ENCODE measurements at places on chromosomes 16 and 17. TPM values are rescaled to one million over a fixed set of nuclear protein-coding genes. Genes with fewer than 3 reads are reported as not detected.
A peak's percentile ranks its signal among the peaks of the same experiment; 100 is the strongest.

Gene CES5A
- total RNA-seq, result not detected

Gene ZFHX3
- 1.5 TPM for total RNA-seq

DNA sequence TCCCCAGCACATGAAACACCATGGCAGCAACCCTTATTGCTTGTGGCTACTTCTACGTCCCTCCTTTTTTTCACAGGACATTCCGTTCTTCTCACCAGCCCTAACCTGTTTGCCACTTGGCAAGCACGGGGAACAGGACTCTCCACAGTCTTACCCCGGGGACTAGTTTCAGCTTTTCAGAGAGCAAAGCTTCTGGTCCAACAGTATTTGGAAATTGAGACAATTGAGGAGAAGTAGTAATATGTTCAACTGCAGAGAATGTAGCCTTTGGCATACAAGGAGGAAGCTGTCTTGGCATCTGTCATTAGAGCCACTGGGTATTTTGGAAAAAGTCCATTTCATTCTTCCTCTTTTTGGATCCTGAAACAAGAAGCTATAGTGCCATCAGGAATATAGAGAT, 65.7 kb downstream of the MAP2K6 start:
- DNase-seq, result no peak

GRCh38 chr17:66493283-66494019, 191.0 kb downstream of the PRKCA start:
- no peak for DNase-seq

GRCh38 chr16:70568601-70569237, 45.1 kb downstream of the SF3B3 start:
- DNase-seq, result no peak

DNA sequence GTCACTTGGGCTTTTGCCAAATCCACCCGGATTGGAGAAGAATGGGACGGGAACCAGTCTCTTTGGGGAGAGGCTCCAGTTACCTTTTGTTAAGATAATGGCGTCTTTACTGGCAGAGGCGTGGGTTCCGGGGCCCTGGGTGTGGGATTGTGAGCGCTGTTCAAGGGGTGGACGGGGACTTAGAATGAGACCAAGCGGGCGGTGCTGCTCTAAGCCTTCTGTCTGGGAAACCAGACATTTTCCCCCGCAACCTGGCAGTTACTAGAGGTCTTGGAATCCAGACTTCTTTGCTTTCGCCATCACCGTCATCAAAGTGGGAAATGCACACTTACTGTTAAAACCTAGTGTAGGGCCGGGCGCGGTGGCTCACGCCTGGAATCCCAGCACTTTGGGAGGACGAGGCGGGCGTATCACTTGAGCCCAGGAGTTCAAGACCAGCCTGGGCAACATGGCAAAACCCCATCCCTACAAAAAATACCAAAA, 706 bp downstream of the TEN1 start:
- no peak for DNase-seq

- DNase-seq, result peak; percentile 56
Measured at GRCh38 chr16:970386-970765, 408 bp downstream of the LMF1 start.

DNA sequence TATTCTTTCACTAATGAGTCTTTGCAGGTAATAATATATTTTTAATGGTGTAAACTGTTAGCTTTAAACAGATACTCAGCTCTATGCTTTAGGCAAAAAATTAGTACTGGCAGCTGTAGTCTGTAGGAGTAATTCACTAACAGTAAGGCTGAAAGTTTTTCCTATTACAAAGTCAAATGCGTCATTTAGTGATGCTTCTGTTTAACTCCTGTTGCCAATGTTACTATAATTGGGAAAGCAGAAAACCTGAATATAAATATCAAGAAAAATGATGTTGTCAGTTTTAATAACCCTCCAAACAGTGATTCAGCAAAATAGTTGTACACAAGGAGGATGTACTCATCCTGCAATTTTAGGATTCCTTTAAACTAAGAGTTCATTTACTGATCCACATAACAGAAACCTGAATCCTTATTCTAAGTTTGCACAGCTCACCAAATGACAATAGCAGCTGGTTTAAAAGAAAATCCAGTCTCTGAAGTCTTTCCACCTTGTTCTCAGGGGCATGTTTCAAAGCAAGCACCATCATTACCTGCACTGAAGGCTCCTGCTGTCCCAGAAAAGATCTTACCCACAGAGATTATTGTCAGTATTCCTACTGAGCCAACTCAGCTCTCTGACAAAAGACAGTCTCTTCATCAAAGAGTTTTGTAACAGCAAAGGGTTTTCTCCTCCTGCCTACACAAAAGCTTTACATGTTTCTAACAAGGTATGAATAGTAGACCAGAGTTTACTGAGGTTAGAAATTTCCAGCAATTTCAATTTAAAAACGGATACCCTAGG, 4.2 kb downstream of the CDR2 start:
- peak; percentile 18 for DNase-seq

Gene MARVELD3
- total RNA-seq, result 2.0 TPM

Gene OR1A1
- total RNA-seq, result not detected

Gene ZP2
- total RNA-seq, result not detected

DNA sequence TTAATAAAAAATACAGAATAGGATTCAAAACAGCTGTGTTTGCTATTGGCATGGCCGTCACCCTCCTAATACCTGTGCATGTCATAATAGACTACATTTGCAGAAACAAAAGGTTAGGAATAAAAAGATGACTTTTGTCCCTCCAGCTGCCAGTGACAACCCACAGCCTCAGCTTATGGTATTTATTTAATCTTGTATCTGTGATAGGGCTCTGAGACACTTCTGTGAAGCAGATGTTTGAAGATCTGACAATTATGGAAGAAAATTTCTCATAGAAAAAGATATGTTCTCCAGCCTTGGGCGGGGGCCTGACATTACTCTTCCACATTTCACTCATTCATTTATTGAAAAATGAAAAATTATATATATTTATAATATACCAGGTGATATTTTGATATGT, 62.2 kb downstream of the PITPNC1 start:
- no peak for DNase-seq

Gene CARD14
- 0.60 TPM for total RNA-seq

DNA sequence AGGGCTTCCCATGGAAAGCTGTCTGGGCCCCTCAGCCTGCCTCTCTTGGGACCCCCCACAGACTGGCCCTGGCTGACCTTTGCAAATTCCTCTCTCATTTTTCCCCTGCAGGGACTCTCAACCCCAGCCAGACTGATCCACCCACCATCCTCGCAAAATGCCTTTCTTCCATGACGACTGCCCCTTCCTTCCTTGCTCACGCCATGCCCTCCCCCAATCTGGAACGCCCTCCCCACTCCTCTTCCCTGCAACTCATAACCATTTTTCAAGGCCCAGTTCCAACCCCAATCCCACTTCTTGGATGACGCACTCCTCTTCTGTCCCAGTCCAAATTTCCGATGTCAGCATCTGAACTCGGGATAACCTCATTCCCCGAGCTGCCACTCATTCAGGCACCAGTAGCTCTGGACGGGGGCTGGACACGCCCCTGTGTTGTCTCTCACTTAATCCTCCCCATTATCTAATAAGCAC, 1.3 kb upstream of the DNAI2 start:
- peak; percentile 63 for DNase-seq

GRCh38 chr17:14513835-14514234, 213.0 kb downstream of the HS3ST3B1 start:
- DNase-seq, result peak; percentile 25

Gene KRTAP1-3
- total RNA-seq, result not detected

- no peak for DNase-seq
Measured at GRCh38 chr16:9177861-9178260, 86.4 kb downstream of the HAPSTR1 start.

Gene SLC38A8
- total RNA-seq, result not detected

DNA sequence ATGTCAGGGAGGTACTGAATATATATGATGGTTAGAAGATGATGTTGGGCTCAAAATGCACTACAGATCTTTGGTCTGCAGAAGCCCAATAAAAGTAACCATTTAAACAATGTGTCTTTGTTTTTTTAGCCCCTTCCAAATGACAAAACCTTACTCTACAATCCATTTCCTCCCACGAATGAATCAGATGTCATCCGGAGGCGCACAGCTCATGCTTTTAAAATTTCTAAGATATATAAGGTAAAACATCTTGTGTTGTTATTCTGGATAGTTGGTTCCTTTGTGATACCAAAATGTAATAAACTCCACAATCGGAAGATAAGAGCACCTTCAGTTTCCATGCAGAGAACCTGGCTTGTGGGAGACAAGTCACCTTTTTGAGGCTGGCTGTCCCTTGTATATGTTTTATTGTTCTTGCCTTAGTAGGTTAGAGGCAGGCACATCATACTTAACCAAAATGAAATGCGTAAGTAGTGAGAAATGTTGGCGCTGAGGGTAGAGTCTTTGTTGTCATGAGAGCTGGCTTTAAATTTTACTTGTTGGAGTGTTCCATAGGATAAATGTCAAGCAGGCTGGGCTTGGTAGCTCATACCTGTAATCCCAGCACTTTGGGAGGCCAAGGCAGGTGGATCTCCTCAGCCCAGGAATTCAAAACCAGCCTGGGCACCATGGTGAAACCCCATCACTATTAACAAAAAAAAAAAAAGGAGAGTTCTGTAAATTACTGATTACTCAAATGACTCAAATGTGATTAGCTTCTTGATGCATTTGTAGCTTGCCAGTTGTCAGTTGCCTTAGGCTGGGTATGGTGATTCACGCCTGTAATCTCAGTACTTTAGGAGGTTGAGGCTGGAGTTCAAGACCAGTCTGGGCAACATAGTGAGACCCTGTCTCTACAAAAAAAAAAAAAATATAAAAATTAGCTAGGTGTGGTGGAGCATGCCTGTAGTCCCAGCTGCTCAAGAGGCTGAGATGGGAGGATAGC, 19.7 kb upstream of the SNTB2 start:
- DNase-seq, result no peak

- DNase-seq, result peak; percentile 93
Measured at GRCh38 chr17:45740553-45741330, 43.4 kb upstream of the CRHR1 start.

- peak; percentile 87 for DNase-seq
Measured at GRCh38 chr16:1871974-1872635, at the start of gene MEIOB. TSS of gene MEIOB (minus strand) at chr16:1872164. CDS start at chr16:1868175, 3,989 bp downstream.

Gene KRTAP3-1
- total RNA-seq, result not detected

Gene SPHK1
- total RNA-seq, result 1.3 TPM

DNA sequence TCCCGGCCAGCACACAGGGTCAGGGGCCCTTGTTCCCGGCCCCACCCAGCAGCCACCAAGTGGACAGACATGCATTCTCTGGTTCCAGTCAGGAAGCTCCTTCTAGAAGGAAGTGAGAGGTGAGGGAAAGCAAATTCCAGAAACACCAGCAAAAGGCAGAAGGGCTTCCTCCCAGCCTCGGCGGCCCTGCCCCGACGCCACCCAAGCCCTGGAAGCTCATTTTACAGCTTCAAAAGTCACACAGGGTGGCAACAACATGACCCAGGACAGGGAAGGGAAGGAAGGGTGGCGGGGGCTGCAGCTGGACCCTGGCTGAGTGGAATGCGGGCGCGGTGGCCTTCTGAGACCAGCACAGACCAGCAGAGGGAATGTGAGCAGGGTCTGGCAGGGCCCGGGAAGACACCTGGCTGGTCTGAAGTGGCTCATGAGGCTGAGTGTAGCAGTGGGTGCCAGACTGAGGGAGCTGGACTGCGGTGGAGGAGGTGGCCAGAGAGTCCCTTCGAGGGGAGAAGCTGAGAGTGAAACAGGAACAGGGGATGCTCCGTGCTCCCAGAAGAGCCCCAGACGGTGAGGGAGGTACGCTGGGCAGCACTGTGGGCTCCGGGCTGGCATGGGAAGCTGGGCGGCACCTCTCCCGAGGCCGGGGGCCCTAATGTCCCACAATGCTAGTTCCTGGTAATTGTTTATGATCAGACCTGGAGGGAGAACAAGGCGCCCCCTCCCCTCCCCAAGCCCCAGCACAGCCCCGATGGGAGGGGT, 1.9 kb upstream of the UNC13D start:
- no peak for DNase-seq

DNA sequence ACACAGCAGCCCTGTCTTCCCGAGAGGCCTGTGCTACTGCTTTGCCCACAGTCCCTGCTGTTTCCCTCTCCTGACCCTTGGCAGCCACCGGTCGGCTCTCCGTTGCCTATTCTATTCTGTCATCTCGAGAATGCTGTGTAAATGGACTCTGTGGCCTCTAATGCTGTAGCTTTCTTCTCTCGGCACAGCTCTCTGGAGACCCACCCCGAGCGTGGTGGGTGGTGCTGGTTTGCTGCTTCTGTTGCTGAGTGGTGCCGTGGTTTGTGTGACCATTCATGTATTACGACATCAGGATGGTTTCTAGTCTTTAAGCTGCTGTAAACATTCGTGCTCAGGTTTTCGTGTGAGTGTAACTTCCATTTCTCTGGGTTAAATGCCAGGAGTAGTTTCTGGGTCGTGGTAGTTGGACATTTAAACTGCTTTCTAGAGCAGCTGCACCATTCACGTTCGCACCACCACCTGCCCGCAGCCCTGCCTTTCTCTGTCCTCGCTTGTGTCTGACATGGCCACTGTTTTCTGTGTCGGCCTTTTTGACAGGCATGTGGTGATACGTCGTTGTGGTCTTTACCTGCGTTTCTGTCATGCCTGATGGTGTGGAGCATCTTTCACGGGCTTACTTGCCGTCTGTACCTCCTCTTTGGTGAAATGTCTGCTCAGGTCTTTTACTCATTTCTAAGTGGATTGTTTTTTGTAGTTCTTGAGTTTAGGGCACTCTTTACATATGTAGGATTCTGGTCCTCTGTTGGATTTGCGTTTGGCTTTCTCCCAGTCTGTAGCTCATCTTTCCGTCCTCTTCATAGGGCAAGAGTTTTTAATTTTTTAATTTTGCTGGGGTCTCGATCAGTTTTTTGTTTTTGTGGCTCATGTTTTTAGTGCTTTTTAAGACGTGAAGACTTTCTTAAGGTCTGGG, 47.7 kb upstream of the ZNF750 start:
- DNase-seq, result no peak

DNA sequence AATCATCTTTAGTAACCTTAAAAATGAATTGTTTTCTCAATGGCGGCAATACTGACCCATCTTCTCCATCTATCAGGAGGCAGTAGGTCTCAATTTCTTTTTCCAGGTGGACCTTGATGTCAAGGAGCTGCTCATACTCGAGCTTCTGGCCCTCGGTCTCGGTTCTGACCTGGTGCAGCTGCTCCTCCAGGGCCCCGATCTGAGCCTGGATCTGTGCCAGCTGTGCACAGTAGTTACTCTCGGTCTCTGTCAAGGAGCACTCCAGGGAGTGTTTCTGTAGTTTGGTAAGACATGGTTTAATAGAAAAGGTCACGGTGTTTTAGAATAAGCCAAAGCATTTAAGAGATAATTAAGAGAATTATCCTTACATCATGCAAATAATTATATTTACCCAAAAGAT, 4.9 kb downstream of the KRT27 start:
- DNase-seq, result no peak

DNA sequence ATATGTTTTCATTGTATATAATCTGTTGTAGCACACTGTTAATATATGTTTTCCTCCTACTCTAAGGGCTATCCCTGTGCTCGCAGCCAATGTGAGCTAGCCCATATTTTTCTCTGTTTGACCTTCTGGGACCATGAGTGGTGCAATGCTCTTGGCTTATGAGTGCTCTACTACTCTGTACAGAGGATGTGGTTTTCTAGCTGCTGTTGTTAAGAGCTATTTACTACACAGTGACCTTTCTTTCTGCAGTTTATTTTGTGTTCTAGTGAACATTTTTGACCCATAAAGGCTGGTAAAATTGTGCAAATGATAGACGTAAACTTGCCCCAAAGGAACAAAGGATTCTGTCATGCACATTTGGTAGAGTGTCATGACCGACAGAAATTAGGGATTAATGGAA, 84.1 kb upstream of the CPHXL start:
- no peak for DNase-seq

GRCh38 chr17:64042700-64043485, 22.5 kb upstream of the ICAM2 start:
- DNase-seq, result no peak

Gene CLEC3A
- not detected for total RNA-seq
